ENCODE measurements at places on chromosomes 16 and 17.
A peak's percentile ranks its signal among the peaks of the same experiment; 100 is the strongest.

DNA sequence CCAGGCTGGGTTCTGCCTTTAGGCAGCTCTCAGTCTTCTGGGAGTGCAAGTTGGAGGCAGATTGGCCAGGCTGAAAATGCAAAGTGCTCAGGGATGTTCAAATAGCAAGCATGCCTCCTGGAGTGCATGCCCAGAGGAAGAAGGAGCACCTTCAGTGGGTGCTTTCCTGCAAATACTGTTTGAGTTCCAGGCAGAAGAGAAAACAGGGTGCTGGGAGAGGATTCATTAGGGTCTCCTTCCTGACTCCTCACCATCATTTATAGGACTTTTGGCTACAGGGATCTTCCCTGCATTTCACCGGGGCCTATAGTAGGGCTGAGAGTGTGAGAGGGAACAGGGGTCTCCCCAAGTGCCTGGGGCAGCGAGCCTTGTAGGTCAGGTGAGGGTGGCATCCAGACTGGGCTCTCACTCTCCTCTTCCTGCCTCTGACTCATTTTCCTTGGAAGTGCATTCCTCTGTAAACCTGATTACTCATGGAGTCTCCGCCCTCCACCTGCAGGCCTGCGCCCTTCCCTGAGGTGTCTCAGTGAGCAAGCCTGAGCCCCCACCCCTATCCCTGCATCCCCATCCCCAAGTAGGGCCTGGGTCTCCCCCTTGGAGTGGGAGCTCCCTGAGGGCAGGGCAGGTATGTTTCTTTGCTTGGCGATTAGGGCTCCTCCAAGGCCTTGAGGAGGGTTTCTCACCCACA lies 17.1 kb upstream of the TNS4 start:
- DNase-seq = no peak

- DNase-seq = no peak
Measured at GRCh38 chr17:12790249-12791106, 1.2 kb downstream of the ARHGAP44 start.

GRCh38 chr17:57957120-57957850 lies 2.1 kb upstream of the CUEDC1 start:
- no peak for DNase-seq

- no peak for DNase-seq
Measured at GRCh38 chr17:57551321-57552079, 193.6 kb downstream of the CCDC182 start.

GRCh38 chr16:3007059-3007956 lies 5.4 kb upstream of the CLDN9 start:
- DNase-seq = peak; percentile 80

DNA sequence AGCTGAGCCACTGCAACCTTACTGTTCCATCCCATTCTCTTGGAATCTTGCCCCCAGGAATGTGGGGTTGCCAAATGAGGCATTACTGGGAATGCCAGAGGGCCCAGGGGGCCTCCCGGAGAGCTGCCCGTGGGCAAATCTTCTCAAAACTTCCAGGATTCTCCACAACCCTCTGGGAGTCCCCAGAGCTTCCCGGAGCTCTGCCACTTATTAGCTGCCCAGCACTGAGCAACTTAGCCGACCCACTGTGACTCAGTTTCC lies 306.0 kb downstream of the FOXL1 start:
- DNase-seq = no peak

GRCh38 chr17:42310787-42311215 lies 22.5 kb downstream of the STAT5A start:
- DNase-seq = no peak

GRCh38 chr16:64841071-64841470 lies 280.8 kb downstream of the CDH11 start:
- DNase-seq = no peak

- no peak for DNase-seq
Measured at GRCh38 chr17:11319894-11320293, 78.9 kb downstream of the SHISA6 start.

- DNase-seq = no peak
Measured at GRCh38 chr17:15261258-15261801, 3.8 kb downstream of the PMP22 start.
